A172 (cell line): ENCODE measurements at places on chromosomes 2 and 18. TPM values are rescaled to one million over a fixed set of nuclear protein-coding genes. Genes with fewer than 3 reads are reported as not detected.

DNA sequence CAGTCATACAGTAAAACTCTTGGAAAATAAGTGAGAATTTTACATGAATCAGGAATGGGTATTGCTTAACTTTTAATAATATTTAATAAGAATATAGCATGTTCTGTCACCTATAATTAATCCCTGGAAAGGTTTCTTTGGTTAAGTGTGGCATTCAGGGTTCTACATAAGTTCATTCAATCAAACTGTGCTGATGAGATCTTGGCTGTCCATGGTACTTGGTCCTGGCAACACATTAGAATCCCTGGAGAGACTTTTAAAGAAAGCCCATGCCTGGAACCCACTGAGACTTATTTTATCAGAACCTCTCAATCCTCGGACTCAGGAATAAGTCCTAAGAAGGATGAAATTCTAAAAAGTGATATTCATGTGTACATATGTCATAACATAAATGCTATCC, 60.3 kb downstream of the CERKL start:
- no peak for DNase-seq

GRCh38 chr2:36433311-36434217, 78.0 kb downstream of the CRIM1 start:
- DNase-seq = no peak

DNA sequence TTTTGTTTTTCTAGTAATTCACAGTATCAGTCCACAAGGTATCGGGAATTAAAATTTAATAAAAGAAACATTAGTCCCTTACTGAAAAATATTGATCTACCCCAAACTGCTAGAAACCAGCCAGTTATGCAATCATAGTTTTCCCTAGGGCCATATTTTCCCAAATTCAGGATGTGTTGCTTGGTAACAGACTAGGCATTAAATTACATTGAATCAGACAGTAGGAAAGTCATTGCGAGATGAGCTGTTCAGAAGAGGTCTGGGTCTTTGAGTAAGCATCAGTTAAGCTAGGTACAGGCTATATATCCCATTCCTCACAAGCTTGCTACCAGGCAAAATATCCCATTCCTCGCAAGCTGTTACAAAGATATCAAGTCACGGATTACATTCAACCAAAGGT, 123.0 kb upstream of the CCDC150 start:
- DNase-seq = no peak

- no peak for DNase-seq
Measured at GRCh38 chr18:77015169-77015568, 117.4 kb downstream of the MBP start.

- no peak for DNase-seq
Measured at GRCh38 chr2:177211576-177212105, 953 bp upstream of the HNRNPA3 start.

GRCh38 chr2:75238670-75239330, 39.5 kb upstream of the TACR1 start:
- DNase-seq = peak; percentile 84

GRCh38 chr18:57095884-57096283, 51.0 kb upstream of the BOD1L2 start:
- DNase-seq = peak; percentile 5

- DNase-seq = no peak
Measured at GRCh38 chr18:56992777-56993176, 154.1 kb upstream of the BOD1L2 start.

GRCh38 chr2:61549546-61549945, 11.4 kb upstream of the XPO1 start:
- no peak for DNase-seq

- no peak for DNase-seq
Measured at GRCh38 chr2:172888714-172889669, 153.3 kb downstream of the RAPGEF4 start.

DNA sequence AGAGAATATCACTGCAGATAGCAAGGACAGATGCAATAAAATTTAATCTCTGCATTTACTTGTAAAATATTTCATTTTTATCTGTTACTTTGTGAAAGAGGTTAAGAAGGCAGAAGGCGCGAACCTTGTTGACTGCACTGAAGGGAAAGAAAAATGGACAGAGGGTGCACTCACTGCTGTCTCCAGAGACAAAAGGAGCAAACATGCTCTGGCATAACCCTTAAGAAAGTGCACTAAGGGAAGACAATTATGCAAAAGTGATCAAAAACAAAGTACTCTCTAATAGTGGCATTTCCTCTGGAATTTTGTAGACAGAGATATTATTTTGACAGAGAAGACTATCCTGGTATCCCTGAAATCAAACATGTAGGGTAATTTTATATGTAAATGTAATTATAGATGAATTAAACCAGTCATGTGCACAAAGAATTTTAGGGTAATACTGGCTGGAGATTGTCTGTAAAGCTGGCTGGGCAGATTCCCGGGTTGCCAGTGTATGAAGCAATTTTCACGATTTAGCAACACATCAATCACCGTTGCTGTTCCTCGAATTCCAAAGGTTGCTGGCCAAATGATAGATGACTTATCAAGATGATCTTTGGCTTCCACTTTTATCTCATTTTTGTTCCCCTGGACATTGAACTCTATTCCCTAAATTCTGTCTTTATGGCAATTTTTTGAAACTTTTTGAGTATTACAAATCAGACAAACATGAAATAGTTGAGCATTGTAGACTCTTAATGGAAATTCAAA, 1176.9 kb downstream of the SUCLG1 start:
- peak; percentile 30 for DNase-seq

GRCh38 chr2:70161069-70161534, 29.7 kb downstream of the C2orf42 start:
- DNase-seq = peak; percentile 16

CIB4 gene
- total RNA-seq = not detected in 2 replicates

CROCC2 gene
- 0.02 TPM in 1 of 2 replicates, not detected in the other for total RNA-seq

SLC4A3 gene
- total RNA-seq = 10.9 and 11.4 TPM in 2 replicates

TRABD2A gene
- 10.6 and 12.6 TPM in 2 replicates for total RNA-seq

NOSTRIN gene
- total RNA-seq = 1.6 TPM in 1 of 2 replicates, not detected in the other
